Astrocyte (in vitro differentiated cells and primary cell): ENCODE measurements at places on chromosomes 12 and 14. TPM values are rescaled to one million over a fixed set of nuclear protein-coding genes. Genes with fewer than 3 reads are reported as not detected.

The KRT80 gene
- total RNA-seq: 2.8 and 3.6 TPM in 2 replicates

The TMEM119 gene
- total RNA-seq: 0.91 and 1.8 TPM in 2 replicates

- no peak overlapping the region for H3K27ac ChIP-seq
- no peak overlapping the region for H3K4me3 ChIP-seq
- H3K36me3 ChIP-seq: no peaks in the 10 kb centered on the region
- H3K4me1 ChIP-seq: peaks cover 7% of the 10 kb centered on the region
Measured at GRCh38 chr12:89697296-89697695, 11.3 kb downstream of the ATP2B1 start.

- H3K4me1 ChIP-seq: no peaks in the 10 kb centered on the region
- no peaks in the 10 kb centered on the region for H3K36me3 ChIP-seq
- H3K27ac ChIP-seq: no peak overlapping the region
- DNase-seq: peak; percentile 3
- no peaks in the 10 kb centered on the region for H3K27me3 ChIP-seq
Measured at GRCh38 chr12:14618983-14619382, 51.3 kb upstream of the PLBD1 start.

The GALC gene
- 21.2 and 23.5 TPM in 2 replicates for total RNA-seq

The FAM181A gene
- total RNA-seq: not detected in 2 replicates

- H3K27ac ChIP-seq: no peak overlapping the region
- H3K4me1 ChIP-seq: peaks cover 10% of the 10 kb centered on the region
- no peaks in the 10 kb centered on the region for H3K27me3 ChIP-seq
- H3K4me3 ChIP-seq: no peak overlapping the region
Measured at GRCh38 chr12:70695361-70696023, 58.3 kb upstream of the PTPRB start.

GRCh38 chr14:102320033-102320660, 601 bp downstream of the ZNF839 start:
- H3K4me3 ChIP-seq: peak overlapping the region; percentile 79
- peaks cover 34% of the 10 kb centered on the region for H3K4me1 ChIP-seq
- no peaks in the 10 kb centered on the region for H3K36me3 ChIP-seq
- H3K27me3 ChIP-seq: no peaks in the 10 kb centered on the region
- H3K27ac ChIP-seq: peak overlapping the region; percentile 94

The HSPB8 gene
- 53.7 and 54.6 TPM in 2 replicates for total RNA-seq
